Hematopoietic multipotent progenitor cell treated with erythropoietin and hydrocortisone succinate and interleukin-3 and kit ligand, for 15 days (in vitro differentiated cells): ENCODE measurements at places on chromosomes 1 and 21.
A peak's percentile ranks its signal among the peaks of the same experiment; 100 is the strongest.

GRCh38 chr21:25733859-25734653 lies 648 bp downstream of the ATP5PF start:
- peak; percentile 23 for DNase-seq

DNA sequence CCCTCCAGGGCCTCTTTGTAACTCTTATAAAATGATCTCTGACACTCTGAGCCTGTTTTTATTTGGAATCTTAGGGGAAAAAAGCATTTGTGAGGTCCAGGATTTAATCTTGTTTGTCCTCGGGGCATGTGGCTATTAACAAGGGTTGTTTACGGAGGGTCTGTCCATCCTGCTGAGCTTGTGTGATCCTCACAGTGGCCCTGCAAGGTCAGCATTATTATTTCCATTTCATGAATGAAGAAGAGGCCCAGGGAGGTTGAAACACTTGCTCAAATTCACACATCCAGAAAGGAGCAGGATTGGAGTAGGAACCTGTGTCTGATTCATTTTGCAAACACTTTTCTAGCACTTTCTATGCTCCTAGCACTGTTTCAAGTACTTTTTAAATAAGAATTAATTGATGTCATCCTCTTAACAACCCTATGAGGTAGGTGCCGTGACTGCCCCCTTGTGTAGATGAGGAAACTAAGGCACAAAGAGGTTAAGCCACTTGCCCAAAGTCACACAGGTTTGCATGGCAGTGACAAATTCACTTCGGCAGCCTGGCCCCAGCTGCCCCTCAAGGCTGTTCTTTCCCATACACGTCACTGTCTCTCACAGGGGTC lies 178.9 kb downstream of the MIS18A start:
- DNase-seq = no peak

- no peak for DNase-seq
Observed at GRCh38 chr1:53600561-53600960, 138.4 kb downstream of the GLIS1 start.

DNA sequence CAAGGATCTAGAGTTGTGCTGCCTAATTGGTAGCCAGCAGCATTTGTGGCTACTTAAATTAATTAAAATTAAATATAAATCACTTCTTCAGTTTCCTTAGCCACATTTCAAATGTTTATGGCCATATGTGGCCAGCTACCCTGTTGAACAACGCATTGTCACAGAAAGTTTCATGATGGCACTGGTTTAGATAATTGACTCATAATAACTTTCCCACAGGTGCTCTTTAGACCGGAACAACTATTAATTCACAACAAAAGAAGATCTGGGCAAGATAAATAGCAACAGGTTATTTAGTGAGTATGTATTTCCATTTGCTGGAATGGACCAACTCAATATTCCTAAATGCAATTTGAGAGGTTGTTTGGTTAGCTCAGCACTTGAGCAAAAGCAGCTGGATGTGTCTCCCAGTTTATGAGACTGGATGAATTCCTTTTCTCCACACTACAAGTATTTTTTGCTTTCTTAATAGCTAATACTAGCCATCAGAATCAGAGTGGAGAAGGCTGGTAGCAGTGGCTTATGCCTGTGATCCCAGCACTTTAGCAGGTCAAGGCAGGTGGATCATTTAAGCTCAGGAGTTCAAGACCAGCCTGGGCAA lies 3.7 kb upstream of the AMIGO1 start:
- no peak for DNase-seq

DNA sequence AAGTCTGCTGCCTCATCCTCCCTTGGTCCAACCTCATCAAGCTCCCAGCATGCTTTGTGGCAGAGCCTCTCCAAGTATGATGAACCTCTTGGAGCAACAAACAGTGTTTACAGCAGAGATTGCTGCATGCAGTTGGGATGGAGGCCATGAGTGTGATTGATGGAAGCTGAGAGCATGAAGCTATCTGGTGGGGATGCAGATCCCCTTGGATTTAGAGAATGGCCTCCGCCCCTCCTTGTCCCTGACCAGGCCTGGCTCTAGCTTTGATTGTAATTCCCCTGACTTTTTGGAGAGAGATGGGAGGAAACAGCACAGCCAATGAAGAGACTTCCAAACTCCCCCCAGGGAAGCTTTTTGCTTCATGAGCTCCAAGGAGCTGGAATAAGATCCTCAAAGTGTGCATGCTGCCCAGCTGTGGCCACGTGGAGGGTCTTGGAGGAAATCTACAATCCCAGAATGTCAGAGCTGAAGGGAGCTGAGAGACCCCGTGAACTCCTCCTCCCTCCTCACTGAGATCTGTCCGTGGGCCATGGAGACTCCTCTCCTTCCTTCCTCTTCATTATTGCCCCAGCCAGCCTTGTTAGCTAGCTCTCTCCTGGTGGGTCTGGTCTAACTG lies 165.3 kb upstream of the USP24 start:
- DNase-seq = no peak

- DNase-seq = no peak
Observed at GRCh38 chr1:52455686-52456085, 51.3 kb downstream of the PRPF38A start.

DNA sequence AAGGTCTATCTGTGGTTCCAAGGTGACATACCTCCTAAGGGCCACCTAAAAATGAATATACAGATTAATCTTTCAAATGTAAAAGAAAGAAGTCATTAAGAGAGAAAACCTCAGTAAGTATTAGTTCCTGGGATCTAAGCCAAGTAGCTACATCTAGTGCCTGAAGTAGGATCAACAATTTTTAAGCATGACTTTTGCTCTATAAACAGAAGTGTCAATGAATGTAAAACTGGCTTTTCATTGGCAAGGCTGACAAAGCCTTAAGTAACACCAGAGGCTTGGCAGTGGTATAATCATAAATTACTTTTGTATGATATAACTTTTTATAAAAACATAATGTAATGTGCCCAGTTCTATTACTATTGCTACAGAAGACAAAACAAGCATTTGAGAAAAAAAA lies 12.2 kb upstream of the ACADM start:
- DNase-seq = no peak

DNA sequence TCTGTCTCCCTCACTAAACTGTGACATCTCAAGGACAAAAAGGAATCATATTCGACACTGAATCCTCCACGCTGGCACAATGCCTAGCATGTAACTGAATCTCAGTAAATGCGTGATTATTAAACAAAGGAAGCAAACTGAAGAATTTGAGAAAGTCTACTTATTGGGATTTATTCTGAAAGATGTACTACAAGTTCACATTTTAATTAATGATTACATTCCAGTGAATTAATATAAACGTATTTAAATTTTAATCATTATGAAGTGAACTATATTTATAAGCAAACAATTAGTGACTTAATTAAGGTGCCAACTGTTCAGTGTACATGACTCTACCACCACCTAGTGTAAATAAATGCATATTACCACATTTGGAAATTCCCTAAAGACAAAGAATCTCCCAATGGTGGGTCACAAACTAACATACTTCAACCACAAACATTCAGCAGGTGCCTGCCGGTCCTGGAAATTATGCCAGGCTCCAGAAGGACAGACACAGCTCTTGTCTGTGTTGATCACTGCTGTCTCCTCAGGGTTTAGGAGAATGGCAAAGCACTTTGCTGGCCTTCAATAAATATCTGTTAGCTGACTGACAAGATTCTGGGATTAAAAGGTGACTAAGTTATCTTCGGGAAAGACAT lies 56.3 kb downstream of the SMYD3 start:
- peak; percentile 35 for DNase-seq

DNA sequence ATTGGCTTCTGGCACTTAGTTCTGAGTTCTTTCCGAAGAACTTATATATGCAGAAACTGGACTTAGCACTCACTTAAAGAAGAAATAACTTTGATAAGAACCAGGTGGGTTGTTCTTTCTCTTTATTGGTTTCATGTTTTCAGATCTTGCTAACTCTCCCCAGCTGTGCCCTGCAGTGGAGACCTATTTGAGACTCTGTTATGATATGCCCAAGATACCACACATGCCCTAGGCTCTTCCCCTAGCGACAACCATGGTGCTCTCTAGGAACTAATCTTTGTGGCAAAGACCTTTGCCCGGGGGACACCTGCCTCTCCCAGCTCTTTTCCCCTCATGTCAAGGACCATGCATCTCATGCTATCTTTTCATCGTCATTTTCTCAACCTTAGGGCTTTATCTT lies 128.8 kb downstream of the PBX1 start:
- no peak for DNase-seq

- DNase-seq = no peak
Observed at GRCh38 chr1:67059346-67059745, 5.4 kb upstream of the SLC35D1 start.

- DNase-seq = peak; percentile 3
Observed at GRCh38 chr1:74468982-74469603, 43.3 kb downstream of the LRRC53 start.

GRCh38 chr21:23127973-23128372 lies 2129.8 kb downstream of the NCAM2 start:
- no peak for DNase-seq

DNA sequence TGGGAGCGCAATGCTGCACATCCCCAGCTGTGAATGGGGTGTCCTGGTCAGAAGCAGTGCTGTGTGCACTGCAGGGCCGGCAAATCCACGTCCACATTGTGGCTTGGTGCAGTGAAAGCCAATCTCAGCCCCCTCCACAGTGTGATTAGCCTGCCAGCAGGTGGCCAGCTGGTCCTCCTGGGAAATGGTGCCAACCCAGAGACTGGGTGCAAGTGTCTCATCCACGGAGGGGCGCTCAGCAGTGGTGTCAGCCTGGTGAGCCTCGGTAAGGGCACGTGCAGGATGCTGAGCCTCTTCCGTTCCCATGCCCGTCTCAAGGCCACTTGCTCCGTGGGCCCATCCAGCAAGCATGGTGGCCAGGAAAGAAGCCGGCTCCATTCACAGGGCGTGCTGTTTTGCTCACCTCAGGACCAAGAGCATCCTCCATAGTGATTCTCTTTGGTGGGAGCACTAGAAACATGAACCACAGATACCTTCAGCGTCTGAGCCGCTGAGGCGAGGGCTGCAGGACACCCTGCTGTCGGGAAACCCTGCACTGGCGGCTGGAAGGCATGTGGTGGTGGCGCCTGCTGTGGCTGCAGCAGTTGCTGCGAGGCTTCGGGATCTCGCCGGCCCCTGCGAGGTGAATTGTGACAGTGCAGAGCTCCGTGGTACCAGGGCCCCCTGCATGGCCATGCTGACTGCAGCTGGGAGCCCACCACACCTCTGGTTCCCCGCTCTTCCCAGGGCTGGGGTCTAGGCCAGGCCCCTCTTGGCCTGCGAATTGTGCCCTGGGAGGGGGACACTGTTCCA lies 2.0 kb upstream of the SMYD3 start:
- DNase-seq = no peak

GRCh38 chr1:1841575-1841995 lies 49.3 kb downstream of the GNB1 start:
- no peak for DNase-seq

DNA sequence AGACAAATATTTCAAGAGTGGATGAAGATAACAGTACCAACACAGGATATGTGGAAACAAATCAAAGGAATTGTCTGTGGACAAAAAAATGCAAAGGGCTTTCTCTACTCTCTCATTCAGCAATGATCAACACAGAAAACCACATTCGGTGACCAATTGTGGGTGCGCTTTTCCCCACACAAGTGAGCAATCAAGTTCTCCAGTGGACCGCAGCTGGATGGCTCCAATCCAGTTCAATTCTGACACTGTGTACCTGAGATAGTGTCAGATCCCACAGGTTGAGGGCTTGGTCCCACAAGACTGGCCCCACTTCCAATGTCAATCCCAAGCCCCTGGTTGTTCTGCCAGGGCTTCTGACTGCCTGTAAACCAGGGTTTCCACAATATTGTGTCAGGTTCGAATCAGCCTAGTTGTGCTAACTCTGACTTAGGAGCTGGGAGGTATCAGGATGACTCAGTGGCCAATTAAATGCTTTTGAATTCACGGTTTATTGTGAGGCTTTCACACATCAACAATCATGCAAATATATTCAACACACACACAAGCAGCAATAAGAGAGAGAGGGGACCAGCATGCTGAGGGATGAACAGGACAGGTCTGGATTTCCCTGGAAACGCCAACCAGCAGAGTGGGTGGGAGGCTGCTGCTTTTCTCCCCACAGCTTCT lies 87.0 kb upstream of the BTG3 start:
- no peak for DNase-seq

DNA sequence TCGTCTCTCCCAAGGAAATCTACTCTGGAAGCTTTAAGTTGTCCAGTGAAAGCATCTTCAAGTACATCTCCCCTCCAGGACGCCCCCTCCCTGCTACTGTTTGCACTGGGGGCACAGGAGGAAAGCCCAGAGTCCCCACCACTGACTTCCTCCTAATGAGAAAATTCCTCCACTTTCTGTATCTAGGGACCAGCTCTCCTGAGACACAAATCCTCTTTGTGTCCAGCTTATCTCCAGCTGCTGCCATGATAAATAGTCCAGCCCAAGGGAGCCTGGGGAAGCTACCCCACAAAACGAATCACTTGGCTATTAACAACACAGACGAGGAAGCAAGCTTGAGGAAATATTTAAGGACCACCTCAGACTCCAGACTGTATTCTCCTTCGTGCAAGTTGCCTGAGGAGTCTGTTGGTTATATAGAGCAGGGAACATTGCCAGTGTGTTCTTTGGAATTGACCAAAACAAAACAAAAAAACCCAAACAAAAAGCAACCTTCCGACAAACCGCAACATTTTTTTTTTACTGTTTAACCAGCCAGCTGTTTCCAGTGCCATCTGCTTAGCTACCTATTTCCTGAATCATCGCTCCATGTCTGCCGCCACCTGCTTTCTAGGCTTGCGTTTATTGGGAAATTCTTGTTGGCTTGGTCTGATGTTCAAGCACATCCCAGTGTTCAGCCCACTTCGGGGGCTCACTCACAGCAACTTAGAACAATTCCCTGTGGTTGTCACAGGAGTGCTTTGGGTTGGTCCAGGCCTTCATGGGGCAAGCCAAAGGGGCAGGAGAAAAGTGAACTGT lies 7.7 kb downstream of the C1orf226 start:
- no peak for DNase-seq

DNA sequence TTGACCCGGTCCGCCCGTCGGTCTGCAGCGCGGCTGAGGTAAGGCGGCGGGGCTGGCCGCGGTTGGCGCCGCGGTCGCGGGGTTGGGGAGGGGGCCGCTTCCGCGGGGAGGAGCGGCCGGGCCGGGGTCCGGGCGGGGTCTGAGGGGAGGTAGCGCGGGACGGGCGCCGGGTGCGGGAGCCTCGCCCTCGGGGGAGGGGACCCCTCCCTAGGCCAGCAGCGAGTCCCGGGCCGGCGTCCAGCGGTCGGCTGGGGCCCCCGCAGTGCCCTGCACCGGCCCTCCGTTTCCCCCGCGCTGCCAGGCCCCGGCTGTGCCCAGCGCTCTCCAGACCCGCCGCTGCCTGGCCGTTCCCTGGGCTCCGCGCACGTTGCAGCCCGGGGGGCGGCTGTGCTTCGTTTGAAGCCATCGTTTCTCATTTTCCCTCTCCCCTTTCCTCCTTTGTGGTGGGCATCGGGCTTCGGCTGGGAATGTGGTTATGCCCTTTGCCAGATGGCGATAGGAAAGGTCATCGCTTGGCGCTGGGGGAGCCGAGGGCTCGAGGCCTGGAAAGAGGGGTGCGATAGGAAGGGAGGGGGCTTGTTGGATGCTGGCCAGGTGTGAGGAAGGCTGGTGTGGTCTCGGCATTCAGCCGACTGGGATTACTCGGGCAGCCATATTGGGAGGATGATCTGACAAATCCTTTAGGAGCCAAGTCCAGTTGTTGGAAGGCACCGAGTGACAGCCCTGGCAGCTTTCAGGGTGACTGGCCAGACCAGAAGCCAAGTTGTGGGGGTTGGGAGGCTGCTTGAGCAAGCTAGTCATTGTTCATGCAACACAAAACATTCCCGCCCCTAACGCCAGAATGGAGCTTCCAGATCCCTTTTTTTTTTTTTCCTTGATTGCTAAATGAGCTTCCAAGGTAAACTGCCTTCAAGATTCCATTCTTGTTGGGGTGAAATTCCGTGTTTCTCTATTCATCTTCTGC lies 753 bp downstream of the KIF1B start:
- DNase-seq = no peak
